ENCODE measurements at places on chromosomes 7 and 10. TPM values are rescaled to one million over a fixed set of nuclear protein-coding genes. Genes with fewer than 3 reads are reported as not detected.

The TSPAN15 gene
- total RNA-seq = 26.5 TPM

The PRXL2A gene
- 62.4 TPM for total RNA-seq

The MSS51 gene
- 1.5 TPM for total RNA-seq

The HABP2 gene
- not detected for total RNA-seq

The GDF10 gene
- 1.7 TPM for total RNA-seq

The FAM200A gene
- total RNA-seq = 3.4 TPM

The TET1 gene
- total RNA-seq = 3.2 TPM

The RASSF4 gene
- total RNA-seq = 29.2 TPM

The TAC1 gene
- 7.1 TPM for total RNA-seq

The NPSR1 gene
- total RNA-seq = not detected

DNA sequence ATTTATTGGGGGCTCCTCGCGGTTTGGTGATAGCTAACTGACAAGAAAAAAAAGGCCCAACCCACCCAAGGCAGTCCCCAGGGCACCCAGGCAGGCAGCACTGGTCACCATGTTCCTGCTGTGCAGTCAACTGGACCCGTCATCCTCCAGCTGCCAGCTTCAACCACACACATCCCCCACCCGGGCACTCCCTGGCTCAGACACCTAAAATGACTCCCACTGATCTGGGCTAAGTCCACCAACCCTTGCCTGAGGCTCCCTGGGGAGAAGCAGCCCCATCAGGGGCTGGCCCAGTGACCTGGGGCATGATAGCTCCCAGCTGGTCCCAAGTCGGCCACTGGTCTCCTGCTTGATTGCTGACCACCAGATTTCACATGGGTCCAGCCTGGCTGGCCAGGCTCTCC lies 161.8 kb downstream of the NRF1 start:
- H3K4me1 ChIP-seq = peaks cover under 1% of the 10 kb centered on the region
- DNase-seq = no peak
- no peak overlapping the region for H3K27ac ChIP-seq
- no peaks in the 10 kb centered on the region for H3K27me3 ChIP-seq

DNA sequence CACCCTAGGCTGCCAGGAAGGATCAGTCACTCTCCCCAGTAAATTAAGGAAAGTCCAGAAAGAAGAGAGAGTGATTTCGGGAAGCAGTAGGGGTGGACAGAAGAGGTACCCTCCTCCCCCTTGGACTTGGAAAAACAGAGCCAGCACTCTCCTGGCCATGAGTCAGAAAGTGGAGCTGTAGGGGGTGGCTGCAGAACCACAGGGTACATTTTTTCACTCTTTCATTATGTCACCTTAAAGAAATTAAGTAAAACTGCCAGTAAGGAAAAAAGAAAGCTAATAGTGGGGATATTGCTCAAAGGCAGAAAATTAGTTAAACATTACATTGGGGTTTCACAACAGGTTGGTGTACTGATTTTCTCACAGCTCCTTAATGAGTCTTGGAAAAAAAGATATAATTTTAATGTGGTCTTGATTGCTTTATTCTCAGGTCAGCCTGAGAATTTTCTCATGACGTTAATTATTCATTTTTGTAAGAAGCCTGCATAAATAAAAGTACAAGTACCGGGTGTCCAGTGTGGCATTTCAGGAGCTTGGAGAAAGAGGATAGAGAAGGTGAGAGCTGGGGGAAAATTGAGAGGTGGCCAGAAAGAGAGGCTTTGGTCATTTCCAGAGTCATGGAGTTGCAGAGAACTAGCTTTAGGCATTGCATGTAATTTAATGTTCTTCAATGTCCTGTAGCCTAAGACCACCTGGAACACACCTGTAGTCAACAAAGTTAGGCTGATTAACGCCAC lies 23.2 kb upstream of the AOAH start:
- no peak overlapping the region for H3K4me3 ChIP-seq
- no peaks in the 10 kb centered on the region for H3K4me1 ChIP-seq
- H3K27me3 ChIP-seq = no peaks in the 10 kb centered on the region
- H3K27ac ChIP-seq = no peak overlapping the region
- no peak for DNase-seq
- no peaks in the 10 kb centered on the region for H3K36me3 ChIP-seq

GRCh38 chr7:24863626-24864025 lies 106.4 kb upstream of the GSDME start:
- H3K4me1 ChIP-seq = no peaks in the 10 kb centered on the region
- no peak overlapping the region for H3K27ac ChIP-seq
- no peak overlapping the region for H3K4me3 ChIP-seq
- no peak for DNase-seq

DNA sequence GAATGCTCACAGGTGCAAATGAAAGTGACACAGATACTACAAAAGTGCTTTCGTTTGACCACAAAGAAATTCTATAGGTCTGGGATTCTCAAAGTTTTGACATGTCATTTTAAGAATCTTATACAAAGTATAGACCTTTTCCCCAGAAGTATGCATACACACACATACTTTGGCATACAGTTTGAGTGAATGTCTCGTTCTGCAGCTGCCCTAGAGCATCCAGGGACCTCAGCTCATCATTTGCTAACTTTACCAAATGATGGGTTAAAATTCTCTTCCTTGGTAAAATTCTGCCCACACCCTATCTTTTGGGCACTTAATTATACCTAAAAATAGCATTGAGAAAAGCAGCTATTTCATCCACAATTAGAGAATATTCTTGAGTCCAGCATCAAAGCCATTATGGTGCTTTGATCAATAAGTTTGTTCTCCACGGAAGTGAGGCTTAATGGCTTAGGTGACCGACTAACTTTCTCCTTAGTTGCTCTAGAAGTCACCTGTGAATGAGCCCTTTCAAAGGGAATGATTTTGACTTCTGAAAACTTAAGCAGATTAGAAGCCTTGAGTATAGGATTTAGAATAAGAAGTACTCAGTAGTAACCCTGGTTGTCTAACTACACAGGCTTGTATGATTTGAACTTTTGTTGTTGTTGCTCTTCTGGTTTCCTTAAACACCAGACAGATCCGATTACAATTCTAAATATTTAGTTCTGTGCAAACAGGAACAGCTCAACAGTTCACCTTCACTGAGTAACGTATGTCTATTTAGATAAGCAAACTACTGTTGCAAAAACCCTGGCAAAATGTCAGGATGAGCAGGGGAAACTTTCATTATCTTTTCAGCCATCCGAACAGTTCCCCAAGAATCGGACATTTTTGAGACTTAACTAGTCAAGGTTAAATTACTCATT lies 70.6 kb downstream of the CNNM2 start:
- no peak for DNase-seq
- peaks cover 6% of the 10 kb centered on the region for H3K4me1 ChIP-seq
- H3K27me3 ChIP-seq = no peaks in the 10 kb centered on the region

GRCh38 chr7:47503281-47503680 lies 78.6 kb downstream of the TNS3 start:
- no peak for DNase-seq
- no peak overlapping the region for H3K27ac ChIP-seq
- H3K4me3 ChIP-seq = no peak overlapping the region
- peaks cover 40% of the 10 kb centered on the region for H3K4me1 ChIP-seq
- H3K36me3 ChIP-seq = no peaks in the 10 kb centered on the region

- H3K4me3 ChIP-seq = no peak overlapping the region
- peak; percentile 81 for DNase-seq
- no peak overlapping the region for H3K27ac ChIP-seq
- H3K36me3 ChIP-seq = no peaks in the 10 kb centered on the region
- H3K4me1 ChIP-seq = no peaks in the 10 kb centered on the region
Observed at GRCh38 chr10:12975266-12975665, 26.2 kb downstream of the CCDC3 start.

GRCh38 chr10:117074621-117075020 lies 63.4 kb downstream of the VAX1 start:
- no peaks in the 10 kb centered on the region for H3K36me3 ChIP-seq
- no peaks in the 10 kb centered on the region for H3K27me3 ChIP-seq
- H3K27ac ChIP-seq = no peak overlapping the region
- H3K4me1 ChIP-seq = no peaks in the 10 kb centered on the region
- DNase-seq = no peak

DNA sequence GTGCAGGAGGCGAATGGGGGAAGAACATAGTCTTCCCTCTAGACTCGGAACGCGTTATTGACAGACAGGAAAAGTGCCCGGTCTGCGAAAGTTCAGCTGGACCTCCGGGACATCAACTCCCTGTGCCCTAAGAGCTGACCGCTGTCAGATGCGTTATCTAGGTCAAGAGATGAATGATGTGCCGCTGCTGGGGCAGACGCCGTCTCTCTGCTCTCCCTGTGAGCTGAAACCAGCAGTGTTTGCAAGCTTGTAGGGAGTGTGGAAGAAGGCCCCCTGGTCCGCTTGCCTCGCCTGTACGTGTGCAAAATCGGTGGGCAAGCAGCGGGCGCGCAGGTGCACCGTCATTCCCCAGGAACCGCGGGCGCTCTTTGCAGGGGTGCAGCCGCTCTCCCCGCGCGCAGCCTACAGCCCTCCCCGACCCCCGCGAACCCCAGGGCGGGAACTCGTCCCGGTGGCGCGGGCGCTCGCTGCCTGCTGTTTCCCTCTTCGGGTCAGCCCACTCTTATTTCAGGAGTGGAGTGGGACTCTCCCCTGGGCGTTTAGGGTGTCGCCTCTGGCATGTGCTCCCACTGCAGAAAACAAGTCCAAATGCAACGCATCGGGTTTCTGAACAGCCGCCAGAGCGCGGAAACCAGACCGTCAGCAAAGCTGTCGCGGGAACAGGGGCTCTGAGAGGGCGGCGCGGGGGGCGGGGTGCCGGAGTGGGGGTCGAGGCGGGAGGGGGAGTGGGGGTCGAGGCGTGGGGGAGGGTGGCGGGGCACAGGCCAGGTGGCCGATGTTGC lies 1.8 kb upstream of the PFKFB3 start:
- no peaks in the 10 kb centered on the region for H3K36me3 ChIP-seq
- H3K27ac ChIP-seq = peak overlapping the region; percentile 97
- peak; percentile 90 for DNase-seq
- H3K27me3 ChIP-seq = no peaks in the 10 kb centered on the region
- peak overlapping the region; percentile 98 for H3K4me3 ChIP-seq

GRCh38 chr10:30027057-30028005 lies 32.1 kb downstream of the JCAD start:
- H3K4me3 ChIP-seq = no peak overlapping the region
- H3K36me3 ChIP-seq = no peaks in the 10 kb centered on the region
- H3K4me1 ChIP-seq = peaks cover 19% of the 10 kb centered on the region
- peaks cover 4% of the 10 kb centered on the region for H3K27me3 ChIP-seq
- H3K27ac ChIP-seq = no peak overlapping the region
- no peak for DNase-seq

DNA sequence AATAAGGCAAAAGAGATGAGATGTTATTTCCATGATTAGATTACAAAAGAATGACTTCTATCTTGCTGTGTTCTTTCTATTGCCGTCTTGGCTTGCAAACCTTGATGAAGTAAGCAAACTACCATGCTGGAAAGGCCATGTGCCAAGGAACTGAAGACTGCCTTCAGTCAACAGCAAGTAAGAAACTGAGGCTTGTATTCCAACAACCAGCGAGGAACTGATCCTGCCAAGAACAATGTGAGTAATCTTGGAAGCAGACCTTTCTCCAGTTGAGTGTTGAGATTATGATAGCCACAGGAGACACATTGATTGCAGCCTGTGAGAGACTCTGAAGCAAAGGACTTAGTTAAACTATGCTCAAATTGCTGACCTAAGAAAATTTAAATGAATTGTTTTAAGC lies 164.6 kb upstream of the GRM3 start:
- no peak for DNase-seq
- no peaks in the 10 kb centered on the region for H3K4me1 ChIP-seq
- no peak overlapping the region for H3K4me3 ChIP-seq
- H3K27me3 ChIP-seq = no peaks in the 10 kb centered on the region
- no peak overlapping the region for H3K27ac ChIP-seq

GRCh38 chr7:24669971-24670591 lies 87.2 kb downstream of the GSDME start:
- no peak overlapping the region for H3K27ac ChIP-seq
- H3K36me3 ChIP-seq = no peaks in the 10 kb centered on the region
- H3K27me3 ChIP-seq = no peaks in the 10 kb centered on the region
- H3K4me3 ChIP-seq = no peak overlapping the region
- no peak for DNase-seq
- H3K4me1 ChIP-seq = no peaks in the 10 kb centered on the region

All from vagina (tissue), 2 donors.